Stimulated activated CD8-positive, alpha-beta memory T cell treated with anti-CD3 and anti-CD28 coated beads, Interleukin-4, amount 100 ng/mL, for 1 hour (primary cell): ENCODE measurements at places on chromosomes 13 and 19.

DNA sequence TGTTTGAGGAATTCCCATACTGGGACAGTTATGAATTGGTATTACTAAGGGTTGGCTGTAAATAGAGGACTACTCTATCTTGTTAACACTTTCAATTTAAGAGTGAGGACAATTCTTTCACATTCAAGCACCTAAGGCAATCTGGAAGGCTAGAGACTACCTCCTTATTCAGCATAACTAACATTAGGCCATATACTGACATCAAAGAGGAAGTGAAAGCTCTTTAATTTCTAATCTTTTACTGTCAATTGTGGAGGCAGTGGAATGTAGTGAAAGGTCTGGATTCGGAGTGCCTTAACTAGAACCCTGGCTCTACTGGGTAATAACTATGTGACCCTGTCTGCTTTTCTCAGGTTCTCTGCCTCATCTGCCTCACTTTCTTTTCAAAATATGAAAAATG lies 134.0 kb downstream of the UFM1 start:
- DNase-seq, result no peak

DNA sequence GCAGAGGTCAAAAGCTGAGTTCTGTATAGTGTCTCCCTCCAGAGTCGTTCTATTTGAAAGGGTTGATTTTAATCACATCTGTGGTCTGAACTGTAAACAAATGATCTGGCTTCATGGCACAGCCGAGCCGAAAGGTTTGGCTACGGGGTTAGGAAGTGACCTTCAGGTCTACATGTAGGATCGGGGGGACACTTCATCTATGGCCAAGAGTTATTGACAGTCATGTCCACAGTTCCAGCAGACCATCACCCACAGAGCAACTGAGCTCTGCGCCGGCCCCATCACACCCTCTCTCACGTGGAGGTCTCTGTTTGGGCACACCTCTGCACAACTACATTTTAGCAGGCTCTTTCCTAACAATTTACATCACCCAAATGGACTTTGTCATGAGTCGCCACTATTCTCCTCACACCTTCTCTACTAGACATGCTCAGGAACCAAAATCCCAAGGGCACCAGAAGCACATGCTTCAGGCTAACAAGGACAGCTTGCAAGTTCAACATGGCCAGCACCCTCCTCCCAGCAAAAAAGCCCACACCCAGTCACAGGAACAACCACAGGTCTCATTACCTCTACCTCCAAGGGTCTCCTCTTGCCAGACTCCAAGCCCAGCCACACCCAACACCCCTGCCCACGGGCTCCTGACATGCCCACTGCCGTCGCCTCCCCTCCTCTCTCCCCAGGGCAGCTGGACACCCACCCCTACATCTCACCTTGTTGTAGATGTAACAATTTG lies 36.1 kb upstream of the EPHX3 start:
- DNase-seq, result no peak

GRCh38 chr19:43983912-43984686 lies at the start of gene ZNF155:
Gene ZNF155, plus strand, starts transcription at chr19:43984188. Its CDS starts 4,356 bp downstream, at chr19:43988544.
- DNase-seq, result peak; percentile 33

- DNase-seq, result no peak
Observed at GRCh38 chr13:94590744-94591143, 5.2 kb downstream of the TGDS start.

DNA sequence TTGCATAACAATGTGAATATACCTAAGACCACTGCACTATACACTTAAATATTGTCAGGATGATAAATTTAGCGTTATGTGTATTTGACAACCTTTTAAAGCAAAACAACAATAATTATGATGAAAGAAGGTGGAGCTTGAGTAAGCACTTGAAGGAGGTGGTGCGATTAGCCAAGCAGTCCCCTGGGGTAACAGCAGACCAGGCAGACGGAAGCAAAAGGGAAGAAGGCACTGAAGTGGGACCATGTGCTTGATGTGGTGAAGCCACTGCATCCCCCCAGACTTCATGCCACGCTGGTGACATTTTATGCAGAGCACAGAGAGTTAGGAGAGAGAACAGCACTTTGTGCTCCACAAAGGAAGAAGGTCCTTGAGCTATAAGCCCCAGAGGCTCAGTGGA lies 58.3 kb upstream of the ZNF507 start:
- DNase-seq, result no peak
